ENCODE measurements at places on chromosomes 2 and 18. TPM values are rescaled to one million over a fixed set of nuclear protein-coding genes. Genes with fewer than 3 reads are reported as not detected.

Gene SERPINB4
- total RNA-seq = not detected

Gene BCL11A
- 10.7 TPM for total RNA-seq

Gene FBXO15
- 0.73 TPM for total RNA-seq

Gene CD28
- total RNA-seq = not detected

Gene MYO5B
- not detected for total RNA-seq

Gene FAM228A
- not detected for total RNA-seq

Gene LYPD6
- 2.1 TPM for total RNA-seq

Gene NT5DC4
- total RNA-seq = not detected

Gene SATB2
- 11.6 TPM for total RNA-seq

Gene IL36B
- not detected for total RNA-seq

Gene CPO
- not detected for total RNA-seq

Gene ACTR1B
- 54.4 TPM for total RNA-seq

Gene SLC14A1
- total RNA-seq = 0.24 TPM

Gene CTLA4
- total RNA-seq = not detected

Gene C2orf72
- total RNA-seq = not detected

Gene CHRND
- not detected for total RNA-seq

Gene SPC25
- 5.6 TPM for total RNA-seq

Gene FAM117B
- 9.6 TPM for total RNA-seq

Gene MAP3K2
- 60.9 TPM for total RNA-seq

Gene ABCB11
- not detected for total RNA-seq

Gene CROCC2
- not detected for total RNA-seq

Gene NEB
- 0.40 TPM for total RNA-seq

Gene CDH20
- not detected for total RNA-seq

Gene NABP1
- 12.2 TPM for total RNA-seq

Gene DOK6
- total RNA-seq = 4.6 TPM

Gene C2orf92
- 15.0 TPM for total RNA-seq
